ENCODE measurements at places on chromosomes 4 and X.

DNA sequence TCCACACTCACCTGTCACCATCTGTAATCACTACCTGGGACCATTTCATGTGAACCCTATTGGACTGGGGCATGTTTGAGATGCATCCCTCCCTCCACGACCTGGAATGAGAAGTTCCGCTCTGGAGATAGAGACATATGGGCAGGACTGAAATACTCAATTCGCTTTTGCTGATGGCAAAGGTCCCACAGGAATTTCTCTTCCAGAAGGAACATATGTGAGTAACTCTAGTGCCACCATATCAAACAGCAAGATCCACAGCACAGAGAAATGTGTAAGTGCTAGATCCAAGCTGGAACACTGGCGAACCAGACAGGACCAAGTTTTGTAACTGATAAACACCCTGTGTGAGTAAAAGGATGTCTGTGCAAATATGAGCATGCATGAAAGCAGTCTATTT lies 43.9 kb downstream of the SEL1L3 start:
- DNase-seq: no peak

DNA sequence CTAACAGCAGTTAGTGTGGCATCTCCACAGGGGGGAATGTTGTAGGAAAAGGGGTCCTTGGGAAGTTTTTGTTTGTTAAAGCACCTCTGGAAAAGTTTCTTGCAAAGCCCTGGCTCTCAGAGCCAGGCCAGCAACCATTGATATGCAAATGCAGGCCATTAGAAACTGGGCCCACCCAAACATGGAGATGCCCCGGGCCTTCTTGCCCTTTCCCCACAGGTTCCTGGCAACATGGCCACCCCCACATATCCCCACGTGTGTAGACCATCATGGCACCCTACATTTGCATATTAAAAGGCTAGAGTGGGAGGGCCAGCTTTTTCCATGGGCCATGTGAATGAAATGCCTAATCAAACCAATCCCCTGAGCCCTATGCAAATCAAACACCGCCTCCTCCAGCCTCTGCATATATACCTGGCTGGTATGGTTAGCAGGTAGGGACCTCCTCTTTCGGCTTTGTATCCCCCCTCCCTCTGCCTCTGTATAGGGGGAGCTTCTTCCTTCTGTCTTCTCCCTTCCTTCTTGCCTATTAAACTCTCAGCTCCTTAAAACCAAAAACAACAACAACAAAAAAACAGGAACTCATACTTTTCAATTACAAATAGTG lies 44.0 kb upstream of the ZCCHC13 start:
- no peak for DNase-seq

- no peak for DNase-seq
These were observed 77.4 kb downstream of the MTMR1 start for GRCh38 chrX:150770623-150771022.

GRCh38 chrX:10168226-10168625 lies 11.5 kb downstream of the CLCN4 start:
- no peak for DNase-seq

- DNase-seq: no peak
These were observed 200.7 kb downstream of the CRLF2 start for GRCh38 chrX:1011691-1012283.

DNA sequence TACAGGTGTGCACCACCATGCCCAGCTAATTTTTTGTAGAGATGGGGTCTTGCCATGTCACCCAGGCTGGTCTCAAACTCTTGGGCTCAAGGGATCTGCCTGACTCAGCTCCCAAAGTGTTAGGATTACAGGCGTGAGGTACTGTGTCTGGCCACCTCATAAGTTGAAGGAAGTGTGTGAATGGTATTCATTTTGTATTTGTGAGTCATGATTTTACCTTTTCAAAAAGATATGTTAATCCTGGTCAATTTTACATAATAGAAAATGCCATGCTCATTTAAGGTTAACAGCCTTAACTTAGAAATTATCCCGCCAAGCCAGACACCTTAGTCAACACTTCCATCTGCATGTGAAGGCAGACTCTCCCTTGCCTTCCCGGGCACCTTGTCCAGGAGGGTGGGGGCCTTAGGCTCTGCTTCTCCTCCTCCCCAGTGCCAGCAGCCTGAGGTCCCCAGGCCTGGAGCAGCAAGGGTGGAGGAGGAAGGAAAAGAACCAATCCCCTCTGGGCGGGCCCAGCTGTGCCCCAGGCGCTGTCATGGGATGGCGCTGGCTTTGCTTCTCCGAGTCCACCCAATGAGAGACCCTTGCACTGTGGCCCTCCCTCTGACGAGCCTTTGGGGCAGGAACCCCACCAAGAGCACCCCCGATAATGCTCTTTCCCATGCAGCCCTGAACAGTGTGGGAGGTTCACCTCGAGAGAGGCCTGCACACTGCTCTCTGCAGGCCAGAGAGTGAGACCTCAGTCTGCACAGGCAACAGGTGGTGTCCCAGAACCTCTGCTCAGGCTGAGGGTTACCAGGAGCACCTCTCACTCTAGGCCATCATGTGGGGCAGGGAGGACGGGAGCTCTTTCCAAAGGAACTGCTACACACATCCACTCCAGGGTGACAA lies 37.3 kb downstream of the RNF212 start:
- no peak for DNase-seq

DNA sequence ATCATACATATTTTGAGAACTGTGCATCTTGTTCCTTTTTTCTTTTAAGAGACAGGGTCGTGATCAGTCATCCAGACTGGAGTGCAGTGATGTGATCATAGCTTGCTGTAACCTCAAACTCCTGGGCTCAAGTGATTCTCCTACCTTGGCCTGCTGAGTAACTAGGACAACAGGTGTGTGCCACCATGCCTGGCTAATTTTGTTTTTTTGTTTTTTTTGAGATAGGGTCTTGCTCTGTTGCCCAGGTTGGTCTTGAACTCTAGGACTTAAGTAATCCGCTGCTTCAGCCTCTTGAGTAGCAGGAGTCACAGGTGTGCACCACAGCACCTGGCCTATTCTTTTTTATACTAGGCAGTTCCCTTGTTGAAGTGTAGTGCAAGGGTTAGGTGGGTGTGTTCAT lies 24.6 kb downstream of the KDM6A start:
- DNase-seq: no peak

DNA sequence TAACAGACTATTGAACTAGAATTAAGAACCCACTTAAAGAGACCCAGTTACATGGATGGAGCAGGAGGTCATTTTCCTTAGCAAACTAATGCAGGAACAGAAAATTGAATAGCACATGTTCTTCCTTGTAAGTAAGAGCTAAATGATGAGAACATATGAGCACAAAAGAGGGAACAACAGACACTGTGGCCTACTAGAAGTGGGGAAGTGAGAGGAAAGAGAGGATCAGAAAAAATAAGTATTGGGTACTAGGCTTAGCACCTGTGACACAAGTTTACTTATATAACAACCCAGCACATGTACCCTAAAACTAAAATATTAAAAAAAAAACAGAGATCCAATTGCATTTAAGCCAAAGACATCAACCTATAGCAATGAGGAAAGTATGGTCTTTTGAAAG lies 26.2 kb downstream of the ARAP2 start:
- DNase-seq: no peak

DNA sequence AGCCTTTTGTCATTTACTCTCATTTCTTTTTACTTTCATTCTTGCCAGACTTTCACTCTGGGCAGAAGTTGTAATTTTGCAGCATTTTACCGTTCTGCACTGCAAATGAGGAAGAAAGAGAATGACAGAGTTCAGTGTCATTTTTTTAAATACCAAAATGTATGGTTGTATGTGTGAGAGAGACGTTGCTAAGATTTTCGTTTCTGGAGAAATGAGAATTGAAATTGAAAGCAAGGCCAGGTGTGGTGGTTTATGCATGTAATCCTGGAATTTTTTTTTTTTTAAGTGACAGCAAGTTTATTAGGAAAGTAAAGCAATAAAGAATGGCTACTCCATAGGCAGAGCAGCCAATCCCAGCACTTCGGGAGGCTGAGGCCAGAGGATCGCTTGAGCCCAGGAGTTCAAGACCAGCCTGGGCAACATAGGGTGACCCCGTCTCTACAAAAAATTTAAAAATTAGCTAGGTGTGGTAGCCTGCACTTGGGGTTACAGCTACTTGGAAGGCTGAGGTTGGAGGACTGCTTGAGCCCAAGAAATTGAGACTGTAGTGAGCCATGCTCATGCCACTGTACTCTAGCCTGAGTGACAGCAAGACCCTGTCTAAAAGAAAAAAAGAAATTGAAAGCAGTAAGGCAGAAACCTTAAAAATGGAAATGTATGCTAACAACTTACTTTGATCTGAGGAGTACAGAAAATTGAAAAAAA lies 12.9 kb downstream of the DCK start:
- no peak for DNase-seq

DNA sequence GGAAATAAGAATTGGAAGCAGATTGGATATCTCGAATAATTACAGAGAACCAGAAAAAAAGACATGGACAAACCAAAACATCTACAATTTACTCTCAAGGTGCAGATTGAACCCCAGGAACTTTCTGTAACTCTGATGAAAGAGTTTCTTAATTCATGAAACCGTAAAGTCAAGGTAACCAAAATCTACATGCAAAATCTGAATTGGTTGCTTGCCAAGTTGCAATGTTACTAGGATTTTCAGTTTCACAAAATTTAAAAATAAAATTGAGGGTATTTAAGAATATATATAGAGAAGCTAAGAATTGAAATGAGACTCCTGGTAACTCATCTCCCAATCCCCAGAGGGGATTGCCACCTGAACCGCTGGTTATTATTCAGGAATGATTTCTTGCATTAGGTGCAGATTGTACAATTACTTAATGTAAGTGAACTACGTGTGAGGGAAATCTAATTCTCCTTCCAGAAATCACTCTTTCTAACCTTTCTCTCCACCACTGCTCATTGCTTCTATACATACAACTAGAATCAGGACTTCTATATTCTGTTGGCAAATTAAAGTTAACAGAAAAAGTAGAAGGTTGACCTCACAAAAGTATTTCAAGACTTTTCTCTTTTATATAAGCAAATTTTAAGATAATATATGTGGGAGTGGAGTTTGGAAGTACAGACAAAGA lies 221.5 kb upstream of the NDST4 start:
- no peak for DNase-seq

GRCh38 chr4:26433556-26433955 lies 56.7 kb downstream of the CCKAR start:
- DNase-seq: no peak

- no peak for DNase-seq
These were observed 40.3 kb downstream of the PPP3CA start for GRCh38 chr4:101306764-101307615.

DNA sequence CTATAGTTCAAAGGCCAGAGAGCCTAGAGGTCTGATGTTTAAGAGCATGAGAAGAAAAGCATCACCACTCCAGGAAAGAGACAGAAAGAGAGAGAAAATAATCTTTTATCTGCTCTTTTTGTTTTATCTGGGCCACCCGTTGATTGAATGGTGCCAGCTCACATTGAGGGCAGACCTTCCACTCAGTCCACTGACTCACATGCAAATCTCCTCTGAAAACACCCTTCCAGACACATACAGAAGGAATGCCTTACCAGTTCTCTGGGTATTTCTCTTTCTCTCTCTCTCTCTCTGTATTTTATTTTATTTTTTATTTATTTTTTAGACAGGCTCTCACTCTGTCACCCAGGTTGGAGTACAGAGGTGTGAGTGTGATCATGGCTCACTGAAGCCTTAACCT lies 252.5 kb downstream of the DTHD1 start:
- DNase-seq: no peak

DNA sequence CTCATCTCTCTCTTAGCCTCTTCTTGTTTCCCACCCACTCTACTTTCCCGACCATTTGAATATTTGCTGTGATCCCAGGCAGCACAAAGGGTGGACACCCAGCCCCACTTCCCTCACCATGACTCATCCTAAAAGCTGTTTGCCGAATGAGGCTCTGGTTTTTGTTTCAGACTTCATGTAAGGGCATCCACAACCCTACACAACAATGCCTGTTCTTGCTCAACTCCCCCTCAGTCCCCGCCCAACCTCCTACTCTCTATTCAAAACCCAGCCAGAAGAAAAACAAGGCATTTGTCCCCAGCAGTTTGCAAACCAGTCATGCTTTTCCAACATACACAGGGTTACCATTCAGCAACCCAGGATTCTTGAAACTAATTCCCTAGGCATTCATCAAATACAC lies 516.5 kb upstream of the CNKSR2 start:
- no peak for DNase-seq
